ENCODE measurements at places on chromosomes 4 and X.

- DNase-seq: no peak
Measured at GRCh38 chr4:162912482-162912881, 254.2 kb downstream of the NAF1 start.

- DNase-seq: no peak
Measured at GRCh38 chr4:85476381-85476780, 1.4 kb downstream of the ARHGAP24 start.

DNA sequence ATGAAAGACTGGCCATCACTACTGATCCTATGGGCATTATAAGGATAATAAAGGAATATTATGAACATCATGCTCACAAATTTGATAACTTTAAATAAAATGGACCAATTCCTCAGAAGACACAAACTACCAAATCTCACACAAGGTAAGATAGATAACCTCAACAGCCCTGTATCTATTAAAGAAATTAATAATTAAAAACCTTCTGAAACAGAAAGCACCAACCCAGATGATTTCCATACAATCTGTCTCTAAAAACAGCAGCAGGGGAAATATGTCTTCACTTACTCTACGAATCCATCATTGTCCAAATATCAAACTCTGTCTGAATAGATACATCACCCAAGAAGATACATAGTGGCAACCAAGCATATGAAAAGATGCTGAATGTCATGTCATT, 55.2 kb downstream of the LCORL start:
- no peak for DNase-seq

- DNase-seq: no peak
Measured at GRCh38 chrX:53347948-53348347, 66.6 kb upstream of the IQSEC2 start.

DNA sequence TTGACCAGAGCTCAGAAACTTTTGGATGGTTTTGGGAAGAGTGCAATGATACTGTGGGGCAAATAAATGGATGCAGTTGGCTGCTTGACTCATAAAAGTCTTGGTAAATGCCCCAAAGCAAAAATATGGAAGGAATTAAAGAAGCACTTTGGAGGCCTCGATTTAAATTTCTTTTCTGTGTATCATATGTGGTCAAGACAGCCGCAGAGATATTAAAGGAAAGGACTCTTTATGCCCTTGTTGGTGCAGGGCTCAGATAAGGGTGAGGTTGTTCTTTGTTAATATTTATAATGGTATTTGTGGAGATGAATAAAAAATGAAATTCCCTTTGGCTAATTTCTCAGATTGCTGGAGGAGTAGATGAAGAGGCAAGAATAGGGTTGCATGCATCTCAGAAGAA, 90.2 kb downstream of the NHS start:
- no peak for DNase-seq

GRCh38 chrX:123013141-123013540, 170.9 kb upstream of the GRIA3 start:
- DNase-seq: no peak

- DNase-seq: no peak
Measured at GRCh38 chr4:168528131-168528949, 31.5 kb downstream of the PALLD start.

DNA sequence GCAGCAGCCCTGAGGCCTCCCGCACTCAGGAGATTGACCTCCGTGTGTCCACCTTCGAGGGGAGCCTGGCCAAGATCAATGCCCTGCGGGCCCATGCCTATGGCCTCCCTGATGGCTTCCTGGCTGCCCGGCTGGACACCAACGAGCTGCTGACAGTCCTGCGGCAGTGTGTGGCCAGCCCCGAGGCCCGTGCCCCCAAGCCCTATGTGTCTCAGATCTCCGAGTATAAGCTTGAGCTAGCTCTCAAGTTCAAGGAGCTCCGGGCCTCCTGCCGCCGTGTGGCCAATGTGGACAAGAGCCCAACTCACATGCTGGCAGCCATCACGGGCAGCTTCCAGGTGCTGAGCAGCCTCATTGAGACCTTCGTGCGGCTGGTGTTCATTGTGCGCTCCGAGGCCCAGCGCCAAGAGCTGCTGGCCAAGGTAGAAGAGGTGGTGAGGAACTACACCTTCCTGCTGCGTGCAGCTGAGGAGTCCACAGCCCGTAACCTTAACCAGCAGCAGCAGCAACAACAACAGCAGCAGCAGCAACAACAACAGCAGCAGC, 25.5 kb upstream of the PRPS1 start:
- DNase-seq: no peak

GRCh38 chr4:14180983-14181601, 553.6 kb upstream of the BOD1L1 start:
- no peak for DNase-seq

DNA sequence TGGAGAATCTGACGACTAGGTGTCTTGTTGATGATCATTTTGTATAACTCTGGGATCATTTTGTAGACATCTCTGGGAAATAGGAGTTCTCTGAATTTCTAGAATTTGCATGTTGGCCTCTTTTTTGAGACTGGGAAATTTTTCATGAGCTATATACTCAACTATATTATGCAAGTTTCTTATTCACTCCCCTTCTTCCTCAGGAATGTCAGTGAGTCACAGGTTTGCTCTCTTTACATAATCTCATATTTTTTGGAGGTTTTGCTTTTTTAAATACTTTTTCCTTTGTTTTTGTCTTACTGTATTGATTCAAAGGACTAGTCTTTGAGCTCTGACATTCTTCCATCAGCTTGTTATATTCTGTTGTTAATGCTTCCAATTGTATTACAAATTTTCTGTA, 1324.2 kb downstream of the TECRL start:
- DNase-seq: no peak

DNA sequence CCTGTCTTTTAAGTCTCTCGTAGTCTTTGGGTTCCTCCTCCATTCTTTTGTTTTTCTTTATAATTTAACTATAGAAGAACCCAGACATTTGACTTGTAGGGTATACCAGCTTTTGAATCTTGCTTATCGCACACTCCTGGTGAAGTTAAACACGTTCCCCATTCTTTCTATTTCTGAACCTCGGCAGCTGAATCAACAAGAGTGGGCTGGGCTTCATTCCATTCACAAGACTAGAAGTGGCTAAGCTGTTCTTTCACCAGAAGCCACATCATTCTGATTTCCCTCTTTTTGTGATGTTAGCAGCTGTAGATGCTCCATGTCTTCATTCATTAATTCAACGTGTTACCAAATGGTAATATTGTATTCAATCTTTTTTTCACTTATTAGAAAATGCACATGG, 167.9 kb downstream of the CORIN start:
- DNase-seq: no peak

GRCh38 chr4:173699841-173700475, 169.9 kb upstream of the HAND2 start:
- DNase-seq: no peak

GRCh38 chrX:16018291-16018690, 105.1 kb upstream of the GRPR start:
- no peak for DNase-seq

DNA sequence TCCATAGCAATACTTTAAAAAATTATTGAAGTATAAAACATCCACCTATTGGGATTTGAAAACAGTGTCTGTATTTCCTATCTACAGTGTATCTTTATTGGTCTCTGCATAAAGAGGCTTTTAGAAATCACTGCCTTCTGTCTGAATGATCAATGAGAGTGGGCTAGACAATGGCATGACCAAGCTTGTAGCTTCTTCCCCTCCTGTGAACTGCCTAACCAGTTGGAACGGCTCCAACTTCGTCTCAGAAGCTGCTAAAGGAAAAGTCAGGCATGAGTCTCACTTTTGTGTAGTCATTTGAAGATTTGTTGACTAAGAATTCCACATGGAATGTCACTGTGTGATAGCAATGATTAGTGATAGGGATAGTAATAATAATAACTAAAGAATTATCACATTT, 64.2 kb downstream of the INTS12 start:
- no peak for DNase-seq

DNA sequence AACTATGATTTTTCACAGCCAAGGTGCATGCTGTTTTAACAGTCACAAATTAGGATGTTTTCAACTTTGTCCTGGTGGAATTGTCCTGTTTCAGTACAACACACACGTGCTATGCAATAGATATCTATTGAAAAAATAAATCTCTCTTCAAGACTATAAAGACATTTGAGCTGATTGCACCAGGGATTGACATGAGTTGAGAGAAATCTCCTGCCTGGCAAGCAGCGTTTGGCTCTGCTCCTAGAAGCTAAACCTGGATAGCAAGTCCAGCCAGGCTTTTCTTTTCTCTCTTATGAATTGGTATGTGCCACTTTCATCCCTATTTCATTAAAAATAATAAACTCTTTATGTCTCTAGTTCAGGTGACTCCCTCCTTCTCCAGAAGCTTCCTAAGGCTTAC, 16.6 kb upstream of the NPNT start:
- no peak for DNase-seq

DNA sequence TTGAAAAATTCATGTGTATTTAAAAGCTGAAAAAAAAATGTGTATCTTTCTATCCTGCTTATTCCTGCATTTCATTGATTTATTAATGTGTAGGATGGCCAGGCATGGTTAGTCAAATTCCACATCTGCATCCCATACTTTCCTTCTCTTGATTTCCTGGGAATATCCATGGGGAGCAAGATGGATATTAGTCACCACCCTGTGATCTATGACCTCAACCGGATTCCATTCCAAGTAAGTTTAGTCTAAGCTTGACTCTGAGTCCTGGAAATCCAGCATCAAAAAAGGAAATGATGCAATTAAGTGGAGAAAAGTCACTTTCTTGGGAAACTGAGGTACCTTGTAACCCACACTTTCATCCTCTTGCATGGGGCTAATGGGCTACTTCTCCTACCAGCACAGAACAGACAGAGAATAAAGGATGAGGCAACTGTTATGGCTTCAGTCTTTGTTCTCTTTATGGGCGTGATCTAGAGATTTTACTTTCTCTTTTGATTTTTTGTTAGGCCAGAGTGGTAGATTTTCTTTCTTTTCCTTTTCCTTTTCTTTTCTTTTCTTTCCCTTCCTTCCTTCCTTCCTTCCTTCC, 17.1 kb upstream of the BEX4 start:
- no peak for DNase-seq

DNA sequence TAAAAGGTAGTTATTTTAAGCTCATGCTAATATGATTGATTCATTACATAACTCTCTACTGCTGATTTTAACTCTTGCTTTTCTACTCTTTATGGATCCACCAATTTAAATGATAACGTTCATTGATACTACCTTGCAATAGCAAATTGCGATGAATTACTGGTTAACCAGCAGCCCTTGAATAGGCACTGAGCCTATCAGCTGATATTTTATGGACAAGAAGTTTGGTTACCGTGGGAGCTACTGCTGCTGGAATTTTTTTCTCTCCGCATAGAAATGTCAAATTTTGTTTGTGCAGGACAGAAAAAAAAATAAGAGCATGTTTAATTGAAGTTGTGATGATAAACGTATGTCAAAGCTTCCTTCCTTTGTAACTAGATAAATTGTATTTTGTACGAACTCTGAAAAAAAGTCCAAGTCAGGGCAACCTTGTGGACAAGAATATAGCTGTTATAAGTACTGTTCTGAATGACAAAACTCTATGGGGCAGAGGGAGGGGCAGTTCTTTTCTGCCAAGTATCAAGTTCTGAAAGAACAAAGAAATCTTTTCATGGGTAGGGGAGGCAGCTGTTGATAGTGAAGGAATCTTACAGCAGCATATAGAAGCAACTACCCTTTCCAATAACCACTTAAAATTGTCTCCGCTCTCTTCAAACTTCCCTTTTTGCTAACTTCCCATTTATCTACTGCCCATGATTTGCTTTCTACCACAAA, 434.9 kb upstream of the PABPC4L start:
- DNase-seq: no peak

DNA sequence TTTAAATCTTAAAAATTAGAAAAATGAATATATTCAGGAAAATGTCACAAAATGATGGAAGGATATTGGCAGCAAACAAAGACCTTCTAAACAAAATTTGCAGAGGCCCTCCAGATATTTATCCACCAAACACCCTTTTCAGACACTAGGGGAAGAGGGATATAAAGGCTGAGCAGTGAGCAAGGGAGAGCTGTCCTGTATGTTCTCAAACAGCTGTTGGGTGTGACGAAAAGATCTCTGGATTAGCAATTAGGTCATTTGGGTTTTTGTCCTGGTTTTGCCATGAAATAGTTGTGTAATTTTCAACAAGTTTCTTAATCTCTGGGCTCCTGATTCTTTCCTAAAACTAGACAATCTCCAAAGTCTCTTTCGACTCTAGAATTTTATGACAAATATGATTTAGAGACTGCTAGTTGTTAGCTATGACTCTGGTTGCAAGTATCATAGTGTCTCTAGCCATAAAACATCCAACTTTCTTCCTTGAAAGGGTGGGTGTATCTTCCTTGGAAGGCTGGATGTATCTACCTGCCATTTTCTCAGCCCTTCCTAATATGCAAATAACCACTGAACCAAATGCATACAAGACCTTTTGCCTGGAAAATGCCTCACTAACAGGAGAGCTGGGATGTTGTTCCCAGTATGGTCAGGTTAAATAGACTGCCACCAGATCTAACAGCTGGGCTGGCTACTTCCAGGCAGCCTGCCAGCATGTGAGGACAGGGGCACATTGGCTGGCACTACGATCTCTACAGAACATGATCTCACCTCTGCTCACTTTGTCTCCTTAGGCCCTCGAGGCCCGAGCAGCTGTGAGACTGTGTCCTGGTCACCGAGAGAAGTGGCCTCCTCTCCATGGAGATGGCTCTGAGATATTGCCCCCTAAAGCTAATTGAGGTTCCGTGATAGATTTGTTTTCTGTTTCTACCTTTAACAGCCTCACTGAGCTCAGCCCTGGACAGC, 225.5 kb upstream of the JADE1 start:
- DNase-seq: no peak

DNA sequence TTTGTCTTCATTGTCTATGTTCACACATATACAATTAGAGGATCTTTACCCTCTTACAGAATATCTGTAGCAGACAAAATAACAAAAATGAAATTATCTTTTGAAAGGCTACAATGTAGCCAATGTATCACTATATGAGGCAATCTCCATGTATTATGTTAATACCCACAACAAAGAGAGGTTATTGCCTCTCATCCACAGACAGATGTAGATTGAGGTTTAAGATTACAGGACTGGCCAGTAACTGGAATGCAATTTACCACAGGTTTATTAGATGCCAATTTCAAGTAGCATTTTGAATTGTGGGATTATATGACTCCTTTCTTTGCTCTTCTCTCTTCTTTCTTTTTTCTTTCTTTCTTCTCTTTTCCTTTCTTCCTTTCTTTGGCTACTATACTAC, 242.6 kb downstream of the ANKRD50 start:
- no peak for DNase-seq

- no peak for DNase-seq
Measured at GRCh38 chrX:40844471-40844870, 109.1 kb upstream of the MED14 start.

GRCh38 chrX:96820935-96821334, 62.8 kb upstream of the RPA4 start:
- no peak for DNase-seq

DNA sequence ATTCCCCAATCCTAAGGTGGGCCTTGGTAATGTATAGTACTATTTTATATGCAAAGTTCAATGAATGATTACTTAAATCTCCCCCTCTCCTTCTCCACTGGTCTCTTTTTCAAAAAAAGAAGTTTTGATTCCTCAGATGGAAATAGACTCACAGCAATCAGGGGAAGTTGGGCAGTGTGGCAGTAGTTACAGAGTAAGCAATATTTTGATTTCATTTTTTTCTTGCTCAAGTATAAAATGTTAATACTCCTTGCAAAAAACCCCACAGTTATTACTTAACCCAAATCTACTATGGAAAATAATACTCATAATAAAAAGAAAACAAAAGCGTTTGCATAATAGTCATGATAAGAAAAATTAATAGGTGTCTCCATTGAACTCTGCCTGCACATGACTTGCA, 56.9 kb upstream of the CXCL8 start:
- no peak for DNase-seq

GRCh38 chr4:139844459-139845036, 178.9 kb downstream of the MGST2 start:
- no peak for DNase-seq

All from GM12865 (cell line).